ENCODE measurements at places on chromosomes 7 and 10. TPM values are rescaled to one million over a fixed set of nuclear protein-coding genes. Genes with fewer than 3 reads are reported as not detected.

The KLF14 gene
- total RNA-seq = 0.16 TPM

The CSTF2T gene
- 29.3 TPM for total RNA-seq

The MYO1G gene
- total RNA-seq = 3.6 TPM

The GHRHR gene
- total RNA-seq = not detected

The NPC1L1 gene
- total RNA-seq = 0.16 TPM

The SNCG gene
- total RNA-seq = 102 TPM

The ATAD1 gene
- 52.8 TPM for total RNA-seq

The NKX2-3 gene
- not detected for total RNA-seq

The CDCA7L gene
- total RNA-seq = 25.2 TPM

The ZMYND11 gene
- 131 TPM for total RNA-seq

The ACSM6 gene
- not detected for total RNA-seq

The STOX1 gene
- total RNA-seq = 11.8 TPM

The ADCYAP1R1 gene
- 36.3 TPM for total RNA-seq

The EPHA1 gene
- total RNA-seq = 0.78 TPM

The PRKAR2B gene
- 83.5 TPM for total RNA-seq

The FAM25G gene
- total RNA-seq = not detected

The C10orf143 gene
- total RNA-seq = 4.7 TPM

The CCM2 gene
- 62.0 TPM for total RNA-seq

The GBX1 gene
- total RNA-seq = not detected

The MACC1 gene
- 0.35 TPM for total RNA-seq

The HHEX gene
- 10.6 TPM for total RNA-seq

The INHBA gene
- total RNA-seq = 44.2 TPM

The ERV3-1 gene
- 5.6 TPM for total RNA-seq

The PPP1R9A gene
- 26.2 TPM for total RNA-seq

The GPNMB gene
- 136 TPM for total RNA-seq

The NANOS1 gene
- total RNA-seq = 16.1 TPM

The CTAGE8 gene
- not detected for total RNA-seq

All from gastroesophageal sphincter (tissue), 4 donors.